Esophagus squamous epithelium (tissue), 5 donors: ENCODE measurements at places on chromosomes 7 and 10. TPM values are rescaled to one million over a fixed set of nuclear protein-coding genes. Genes with fewer than 3 reads are reported as not detected.

KLF14 gene
- total RNA-seq = not detected

ACSM6 gene
- not detected for total RNA-seq

PARD3 gene
- 57.3 TPM for total RNA-seq

EBF3 gene
- 2.9 TPM for total RNA-seq

GIMAP8 gene
- total RNA-seq = 4.0 TPM

LBX1 gene
- total RNA-seq = not detected

DNA sequence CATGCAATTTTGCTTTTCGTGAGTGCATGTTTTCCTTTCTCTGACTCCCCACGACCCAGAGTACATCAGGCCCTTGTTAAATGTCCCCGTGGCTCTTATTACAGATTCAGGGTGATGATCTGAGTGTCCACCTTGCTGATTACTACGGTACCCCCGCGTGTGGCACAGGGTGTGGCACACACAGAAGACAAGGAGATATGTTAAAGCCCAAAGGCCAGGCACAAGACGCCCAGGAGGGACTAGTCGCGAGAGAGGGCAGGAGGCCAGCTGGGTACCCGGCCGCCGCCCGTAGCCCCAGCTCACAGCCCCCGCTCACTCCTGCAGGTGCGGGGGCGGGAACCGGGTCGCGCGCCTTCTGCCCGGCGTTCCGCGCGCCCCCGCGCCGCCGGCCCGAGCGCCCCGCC lies 281 bp upstream of the EXOC6 start:
- no peak for DNase-seq
- no peaks in the 10 kb centered on the region for H3K36me3 ChIP-seq
- no peaks in the 10 kb centered on the region for H3K27me3 ChIP-seq

GRCh38 chr10:88983206-88983605 lies 7.4 kb upstream of the FAS start:
- H3K4me1 ChIP-seq = no peaks in the 10 kb centered on the region
- no peak overlapping the region for H3K27ac ChIP-seq
- H3K27me3 ChIP-seq = no peaks in the 10 kb centered on the region

GRCh38 chr10:28169525-28169924 lies 133.3 kb downstream of the MPP7 start:
- H3K27me3 ChIP-seq = no peaks in the 10 kb centered on the region
- H3K27ac ChIP-seq = no peak overlapping the region
- H3K4me3 ChIP-seq = no peak overlapping the region
- no peaks in the 10 kb centered on the region for H3K4me1 ChIP-seq
- H3K36me3 ChIP-seq = no peaks in the 10 kb centered on the region

DNA sequence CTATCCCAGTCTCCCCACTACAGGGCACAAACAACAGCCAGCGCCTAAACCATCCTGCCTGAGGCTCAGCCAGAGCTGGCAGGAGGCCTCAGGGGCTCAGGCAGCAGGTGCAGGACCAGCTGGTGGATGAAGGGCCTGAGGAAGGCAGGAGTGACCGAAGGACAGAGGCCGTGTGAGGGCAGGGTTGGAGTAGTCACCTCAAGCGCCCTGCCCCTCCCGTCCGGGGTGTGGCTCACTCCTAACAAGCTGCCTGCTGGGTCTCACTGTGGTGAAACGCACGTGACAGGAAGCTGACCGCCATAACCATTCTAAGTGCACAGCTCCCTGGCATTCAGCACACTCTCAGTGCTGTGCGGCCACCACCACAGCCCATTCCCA lies 281.1 kb downstream of the ELFN1 start:
- DNase-seq = no peak
- no peaks in the 10 kb centered on the region for H3K4me1 ChIP-seq
- no peak overlapping the region for H3K4me3 ChIP-seq
- H3K27me3 ChIP-seq = no peaks in the 10 kb centered on the region

- no peaks in the 10 kb centered on the region for H3K36me3 ChIP-seq
- no peak overlapping the region for H3K4me3 ChIP-seq
- H3K4me1 ChIP-seq = peaks cover 11% of the 10 kb centered on the region
- no peak for DNase-seq
Measured at GRCh38 chr10:62115842-62116241, 152.8 kb downstream of the RTKN2 start.

DNA sequence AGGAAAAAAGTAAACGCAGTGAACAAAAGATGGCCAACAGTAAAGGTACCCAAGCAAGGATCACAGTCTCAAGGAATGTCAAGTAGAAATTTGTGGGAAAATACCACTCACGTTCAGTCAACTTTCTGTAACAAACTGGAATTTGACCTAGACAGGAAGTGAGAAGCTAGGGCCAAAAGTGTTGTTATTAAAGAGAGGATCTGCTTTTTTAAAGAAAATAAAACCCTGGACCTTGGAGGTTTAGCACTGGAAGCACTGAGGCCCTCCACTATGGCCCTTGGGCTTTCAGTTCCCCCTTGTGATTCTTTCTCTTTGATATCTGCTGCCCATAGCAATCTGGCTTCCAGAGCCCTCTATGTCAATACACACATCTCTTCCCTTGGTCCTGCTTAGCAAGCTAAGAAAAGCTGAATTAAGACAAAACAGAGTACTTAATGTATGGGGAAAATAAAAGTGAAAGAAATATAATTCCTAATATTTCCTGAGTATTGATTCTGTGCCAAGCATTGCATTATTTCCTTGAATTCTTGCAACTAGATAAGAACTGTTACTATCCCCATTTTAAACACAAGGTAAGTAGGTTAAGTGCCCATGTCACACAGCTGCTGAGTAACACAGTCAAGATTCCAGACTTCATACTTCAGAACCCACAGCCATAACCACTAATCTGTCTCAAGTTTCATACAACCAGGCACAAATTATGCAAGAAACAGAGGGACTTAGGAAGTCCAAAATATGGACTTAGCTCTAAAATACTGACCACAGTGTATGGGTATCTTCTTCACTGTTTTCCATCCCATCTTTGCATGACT lies 2.6 kb upstream of the ZNF438 start:
- peaks cover 41% of the 10 kb centered on the region for H3K4me1 ChIP-seq
- no peak overlapping the region for H3K4me3 ChIP-seq
- no peak for DNase-seq
- H3K27me3 ChIP-seq = no peaks in the 10 kb centered on the region
- no peaks in the 10 kb centered on the region for H3K36me3 ChIP-seq

- DNase-seq = no peak
- H3K4me1 ChIP-seq = no peaks in the 10 kb centered on the region
- no peaks in the 10 kb centered on the region for H3K36me3 ChIP-seq
- no peak overlapping the region for H3K4me3 ChIP-seq
Measured at GRCh38 chr7:67564959-67565358, 568.3 kb downstream of the TYW1 start.

DNA sequence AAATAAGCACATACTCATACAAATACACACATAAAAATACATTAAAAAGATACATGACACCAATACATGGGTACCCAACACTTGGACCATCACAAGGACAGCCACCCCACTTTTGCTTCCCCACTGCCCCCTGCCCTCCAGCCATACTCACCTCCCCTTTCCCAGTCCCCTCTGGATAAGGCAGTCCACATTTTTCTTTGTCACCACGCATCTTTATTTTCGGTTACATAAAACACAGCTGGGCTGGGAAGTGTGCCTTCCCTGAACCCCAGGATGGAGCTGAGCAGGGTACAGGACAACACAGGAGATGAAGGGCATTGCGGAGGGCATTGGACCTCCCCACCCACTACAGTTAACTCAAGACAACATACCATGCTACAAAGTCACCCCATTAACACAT lies 1.1 kb upstream of the HOXA3 start:
- DNase-seq = no peak
- H3K4me1 ChIP-seq = peaks cover 33% of the 10 kb centered on the region
- H3K4me3 ChIP-seq = no peak overlapping the region
- H3K27me3 ChIP-seq = peaks cover 48% of the 10 kb centered on the region
